ENCODE measurements at places on chromosomes 1 and 21. TPM values are rescaled to one million over a fixed set of nuclear protein-coding genes. Genes with fewer than 3 reads are reported as not detected.

GRCh38 chr1:194624833-194625232 lies 1438.4 kb upstream of the B3GALT2 start:
- DNase-seq, result no peak

GRCh38 chr1:47565676-47566075 lies 127.8 kb downstream of the FOXD2 start:
- DNase-seq, result no peak

- no peak for DNase-seq
Measured at GRCh38 chr21:45071874-45072737, 2.3 kb upstream of the ADARB1 start.

Gene PRRX1
- total RNA-seq, result not detected

Gene EPHB2
- not detected for total RNA-seq
